ENCODE measurements at places on chromosomes 3 and 15.

GRCh38 chr3:107506458-107506857, 16.3 kb upstream of the BBX start:
- no peaks in the 10 kb centered on the region for H3K4me1 ChIP-seq
- no peak for DNase-seq
- no peak overlapping the region for H3K27ac ChIP-seq
- H3K4me3 ChIP-seq: no peak overlapping the region

DNA sequence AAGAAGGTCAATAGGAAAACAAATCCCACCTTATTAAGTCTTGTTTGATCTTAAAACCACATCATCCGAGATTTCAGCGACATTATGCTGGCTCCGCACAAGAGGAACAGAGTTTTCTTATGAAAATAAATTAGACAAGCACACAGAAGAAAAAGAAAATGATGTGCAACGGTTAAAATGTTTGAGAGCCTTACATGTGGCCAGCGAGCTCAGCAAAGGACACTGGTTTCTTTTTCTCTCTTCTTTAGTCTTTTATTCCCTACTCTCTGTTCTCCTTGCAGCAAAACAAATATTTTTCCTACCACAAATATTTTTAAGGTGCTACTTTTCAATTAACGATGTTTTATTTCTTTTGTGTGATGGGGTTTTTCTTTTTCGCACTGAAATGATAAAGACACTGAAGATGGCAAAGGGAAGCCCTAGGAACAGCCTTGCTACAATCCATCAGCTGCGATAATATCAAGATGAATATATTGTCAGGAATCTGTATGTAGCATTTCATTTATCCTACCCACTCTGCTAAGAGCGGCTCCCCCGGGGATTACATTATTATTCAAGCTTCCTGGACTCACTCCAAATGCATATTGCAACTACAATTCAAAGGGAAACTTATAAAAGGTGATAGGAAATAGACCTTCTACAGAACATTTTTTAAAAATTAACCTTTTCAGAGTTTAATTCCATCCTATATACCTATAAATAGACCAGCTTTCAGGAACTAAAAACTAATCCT, 72.9 kb downstream of the ANXA2 start:
- H3K27me3 ChIP-seq: no peaks in the 10 kb centered on the region
- H3K27ac ChIP-seq: no peak overlapping the region
- no peaks in the 10 kb centered on the region for H3K4me1 ChIP-seq
- H3K4me3 ChIP-seq: no peak overlapping the region

- no peaks in the 10 kb centered on the region for H3K4me1 ChIP-seq
- no peak for DNase-seq
- no peaks in the 10 kb centered on the region for H3K27me3 ChIP-seq
- peaks cover 7% of the 10 kb centered on the region for H3K36me3 ChIP-seq
- no peak overlapping the region for H3K27ac ChIP-seq
Measured at GRCh38 chr3:47713655-47714054, 68.0 kb downstream of the SMARCC1 start.

DNA sequence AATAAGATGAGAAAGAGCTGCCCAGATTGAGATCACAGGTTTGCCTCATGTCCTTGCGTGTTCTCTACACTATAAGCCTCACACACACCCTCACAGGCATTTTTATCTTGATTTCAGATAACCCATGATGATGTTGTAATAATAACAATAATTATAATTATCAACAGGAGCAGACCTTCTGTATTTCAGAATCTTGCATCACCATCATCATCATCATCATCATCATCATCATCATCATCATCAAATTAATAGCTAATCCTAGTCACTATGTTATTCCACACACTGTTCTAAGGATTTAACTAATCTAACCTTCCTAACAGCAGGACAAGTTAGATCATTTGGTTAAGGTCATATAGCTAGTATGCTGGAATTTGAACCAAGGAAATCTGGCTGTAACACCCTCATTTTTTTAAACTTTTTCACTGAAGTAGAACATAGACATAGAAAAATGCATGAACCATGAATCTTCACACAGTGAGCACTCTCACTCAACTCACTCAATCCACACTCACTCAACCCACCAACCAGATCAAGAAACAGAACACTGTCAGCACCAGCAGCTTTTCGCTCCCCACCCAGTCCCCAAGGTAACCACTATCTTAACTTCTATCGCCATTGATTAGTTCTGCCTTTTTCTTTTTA, 1.8 kb upstream of the SH2D7 start:
- H3K4me1 ChIP-seq: peaks cover 7% of the 10 kb centered on the region
- DNase-seq: no peak
- H3K27me3 ChIP-seq: no peaks in the 10 kb centered on the region

DNA sequence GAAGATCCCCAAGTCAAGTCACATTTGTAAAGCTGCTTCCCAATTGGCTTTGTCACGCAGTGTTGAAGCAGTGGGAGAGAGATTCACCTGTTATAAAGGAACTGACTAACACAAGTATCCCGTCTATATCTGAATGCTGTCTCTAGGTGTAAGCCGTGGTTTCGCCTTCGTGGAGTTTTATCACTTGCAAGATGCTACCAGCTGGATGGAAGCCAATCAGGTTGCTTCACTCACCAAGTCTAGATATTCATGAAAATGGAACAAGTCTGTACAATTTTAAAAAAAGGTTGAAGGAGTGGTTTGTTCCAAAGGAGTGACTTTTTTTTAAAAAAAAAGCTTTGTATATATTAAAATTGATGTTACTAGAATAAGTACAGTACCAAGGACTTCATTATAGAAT, 11.7 kb downstream of the RBM5 start:
- H3K4me3 ChIP-seq: no peak overlapping the region
- DNase-seq: no peak
- peaks cover 100% of the 10 kb centered on the region for H3K36me3 ChIP-seq

DNA sequence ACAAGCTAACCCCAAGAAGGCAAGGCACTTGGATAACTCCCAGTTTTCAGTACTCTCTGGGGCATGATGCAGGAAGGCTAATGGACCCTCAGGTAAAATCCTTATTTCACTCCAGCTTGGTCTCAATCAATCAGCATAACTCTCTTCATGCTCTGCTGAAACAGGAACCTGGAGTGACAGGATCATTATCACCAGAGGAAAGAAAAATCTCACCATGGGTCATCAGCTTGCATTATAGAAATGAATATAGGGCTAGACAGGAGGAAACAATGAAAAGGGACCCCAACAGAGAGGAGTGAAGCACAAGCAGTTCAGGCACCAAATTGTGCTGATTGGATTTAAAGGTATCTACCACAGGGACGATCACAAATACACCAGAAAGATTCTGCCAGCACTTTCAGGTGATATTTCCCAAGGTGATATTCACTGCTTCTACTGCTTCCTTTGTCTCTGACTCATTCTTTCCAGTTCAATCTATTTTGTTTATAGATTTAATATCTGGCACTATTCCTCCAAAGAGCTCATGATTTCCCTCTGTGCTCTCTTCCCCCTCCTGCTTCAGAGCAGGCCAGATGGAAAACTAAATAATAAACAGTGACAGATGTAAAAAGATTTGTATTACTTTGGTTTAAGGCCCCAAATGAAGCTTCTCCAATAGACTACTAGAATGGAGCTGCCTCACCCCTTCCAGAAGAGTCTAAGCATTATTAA, 22.9 kb upstream of the THUMPD3 start:
- H3K27ac ChIP-seq: no peak overlapping the region
- H3K4me1 ChIP-seq: no peaks in the 10 kb centered on the region
- H3K27me3 ChIP-seq: no peaks in the 10 kb centered on the region
- DNase-seq: no peak
- H3K36me3 ChIP-seq: no peaks in the 10 kb centered on the region
- no peak overlapping the region for H3K4me3 ChIP-seq

GRCh38 chr3:122148941-122149627, 34.4 kb upstream of the CASR start:
- no peak for DNase-seq
- H3K27ac ChIP-seq: no peak overlapping the region
- H3K27me3 ChIP-seq: no peaks in the 10 kb centered on the region
- H3K36me3 ChIP-seq: no peaks in the 10 kb centered on the region

DNA sequence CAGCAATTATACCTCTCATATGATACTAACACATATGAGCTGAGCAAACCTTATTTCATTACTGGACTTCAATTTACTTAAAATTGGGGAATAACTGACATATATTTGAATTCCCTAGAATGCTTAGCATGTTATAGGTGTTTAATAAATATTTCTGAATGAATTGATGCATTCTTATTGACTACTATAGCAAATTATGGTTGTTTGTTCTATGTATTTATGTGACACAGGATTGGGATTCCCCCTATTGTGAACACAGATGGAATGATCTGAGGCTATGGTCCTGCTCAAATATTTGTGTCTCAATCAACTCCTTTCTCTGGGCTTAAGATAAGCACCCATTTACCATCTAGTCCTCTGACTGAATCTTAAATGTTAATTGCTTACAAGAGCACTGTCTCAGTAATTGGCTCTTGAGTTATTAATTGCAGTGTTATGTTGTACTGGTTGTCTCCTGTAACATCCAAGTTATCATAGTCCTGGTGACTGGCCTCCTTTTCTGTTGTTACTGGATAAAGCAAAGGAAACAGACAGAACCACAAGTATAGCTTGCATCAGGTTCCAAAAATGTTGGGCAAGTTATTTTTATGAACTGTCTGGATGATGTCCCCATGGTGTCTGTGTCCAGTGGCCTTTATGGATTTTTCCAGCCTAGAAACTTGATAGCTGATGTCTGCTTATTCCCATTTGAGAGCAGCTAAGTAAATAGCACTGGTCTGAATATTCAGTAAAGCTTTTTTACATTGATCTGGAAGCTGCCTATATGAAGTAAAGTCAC, 2.3 kb upstream of the UACA start:
- H3K27ac ChIP-seq: no peak overlapping the region
- H3K4me3 ChIP-seq: no peak overlapping the region
- no peak for DNase-seq
- H3K27me3 ChIP-seq: peaks cover 5% of the 10 kb centered on the region
- peaks cover 38% of the 10 kb centered on the region for H3K4me1 ChIP-seq

DNA sequence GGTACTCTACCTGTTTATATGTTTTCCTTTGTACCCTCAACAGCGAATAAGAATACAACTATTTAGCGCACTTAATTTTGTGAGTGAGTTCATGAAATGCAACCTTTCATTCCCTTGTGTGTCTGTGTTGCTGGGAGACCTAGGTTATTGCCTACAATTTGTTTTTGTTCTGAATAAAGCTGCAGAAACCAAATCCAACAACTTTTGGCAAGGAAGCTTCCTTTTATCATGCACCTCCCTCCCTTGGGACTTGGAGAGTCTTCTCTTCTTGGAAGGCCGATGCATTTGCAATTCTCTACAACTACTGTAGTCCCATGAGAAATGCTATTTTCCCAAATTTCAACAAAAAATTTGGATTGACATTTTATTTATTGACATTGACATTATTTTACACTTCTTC, 1002.4 kb upstream of the CADM2 start:
- H3K27me3 ChIP-seq: no peaks in the 10 kb centered on the region
- DNase-seq: no peak
- H3K4me1 ChIP-seq: no peaks in the 10 kb centered on the region
- H3K27ac ChIP-seq: no peak overlapping the region

GRCh38 chr3:16104156-16104555, 70.3 kb upstream of the GALNT15 start:
- H3K36me3 ChIP-seq: no peaks in the 10 kb centered on the region
- H3K4me1 ChIP-seq: no peaks in the 10 kb centered on the region
- no peak for DNase-seq
- H3K4me3 ChIP-seq: no peak overlapping the region

GRCh38 chr15:93210995-93211394, 122.0 kb upstream of the RGMA start:
- no peaks in the 10 kb centered on the region for H3K36me3 ChIP-seq
- H3K27me3 ChIP-seq: no peaks in the 10 kb centered on the region
- DNase-seq: no peak
- no peak overlapping the region for H3K4me3 ChIP-seq

- H3K4me3 ChIP-seq: no peak overlapping the region
- no peaks in the 10 kb centered on the region for H3K36me3 ChIP-seq
- H3K27ac ChIP-seq: no peak overlapping the region
- no peaks in the 10 kb centered on the region for H3K27me3 ChIP-seq
Measured at GRCh38 chr3:175898194-175898593, 1039.1 kb downstream of the NAALADL2 start.

DNA sequence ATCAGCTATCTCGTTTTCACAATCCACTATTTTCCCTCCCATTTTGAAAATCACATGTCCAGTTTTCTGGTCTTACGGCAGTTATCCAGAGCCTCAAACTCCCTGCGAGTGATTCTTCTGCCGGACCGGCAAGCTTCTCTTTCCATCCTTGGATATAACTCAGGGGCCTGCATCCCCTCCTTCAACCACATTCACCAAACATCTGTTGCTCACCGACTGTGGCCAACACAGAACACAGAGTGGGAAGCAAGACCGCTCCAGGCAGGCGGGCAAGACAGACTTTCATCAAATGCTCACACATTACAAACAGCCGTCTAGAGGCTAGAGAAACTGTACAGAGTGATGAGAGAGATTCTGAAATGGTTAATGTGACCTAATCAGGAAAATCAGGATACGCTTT, 7.6 kb upstream of the SLC12A8 start:
- no peak overlapping the region for H3K27ac ChIP-seq
- no peak for DNase-seq
- no peak overlapping the region for H3K4me3 ChIP-seq
